ENCODE measurements at places on chromosomes 1 and 21.

- DNase-seq, result no peak
Observed at GRCh38 chr1:115262886-115263285, 75.2 kb downstream of the NGF start.

GRCh38 chr1:165907256-165907857 lies 79.9 kb downstream of the UCK2 start:
- DNase-seq, result no peak

DNA sequence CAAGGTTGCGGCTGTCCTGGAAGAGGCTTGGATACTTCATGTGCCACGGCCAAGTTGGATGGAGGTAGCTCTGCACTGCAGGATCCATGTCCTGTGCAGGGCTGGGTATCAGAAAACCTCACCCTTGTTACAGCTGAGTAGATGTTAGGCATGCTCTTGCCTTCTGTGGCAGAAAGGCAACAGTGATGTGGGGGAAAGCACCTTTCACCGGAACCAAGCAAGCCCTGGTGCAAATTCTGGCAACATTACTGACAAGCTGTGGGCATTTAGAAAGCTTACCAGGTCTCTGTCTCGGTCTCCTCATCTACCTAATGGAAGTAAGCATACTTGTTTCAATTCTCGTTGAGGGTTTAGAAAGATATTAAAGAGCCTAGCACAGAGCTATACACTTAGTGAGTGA lies 14.5 kb upstream of the CDCA8 start:
- no peak for DNase-seq

- DNase-seq, result no peak
Observed at GRCh38 chr1:108590441-108590840, 30.5 kb downstream of the EEIG2 start.

DNA sequence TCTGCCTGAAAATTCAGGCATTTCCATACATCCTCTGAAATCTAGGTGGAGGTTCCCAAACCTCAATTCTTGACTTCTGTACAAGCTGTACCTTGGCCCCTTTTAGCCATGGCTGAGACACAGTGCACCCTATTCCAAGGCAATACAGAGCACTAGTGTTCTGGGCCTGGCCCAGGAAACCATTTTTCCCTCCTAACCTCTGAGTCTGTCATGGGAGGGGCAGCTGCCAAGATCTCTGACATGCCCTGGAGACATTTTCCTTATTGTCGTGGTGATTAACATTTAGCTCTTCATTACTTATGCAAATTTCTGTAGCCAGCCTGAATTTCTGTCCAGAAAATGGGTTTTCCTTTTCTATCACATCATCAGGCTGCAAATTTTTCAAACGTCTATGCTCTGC lies 248.0 kb upstream of the RGS18 start:
- DNase-seq, result no peak

DNA sequence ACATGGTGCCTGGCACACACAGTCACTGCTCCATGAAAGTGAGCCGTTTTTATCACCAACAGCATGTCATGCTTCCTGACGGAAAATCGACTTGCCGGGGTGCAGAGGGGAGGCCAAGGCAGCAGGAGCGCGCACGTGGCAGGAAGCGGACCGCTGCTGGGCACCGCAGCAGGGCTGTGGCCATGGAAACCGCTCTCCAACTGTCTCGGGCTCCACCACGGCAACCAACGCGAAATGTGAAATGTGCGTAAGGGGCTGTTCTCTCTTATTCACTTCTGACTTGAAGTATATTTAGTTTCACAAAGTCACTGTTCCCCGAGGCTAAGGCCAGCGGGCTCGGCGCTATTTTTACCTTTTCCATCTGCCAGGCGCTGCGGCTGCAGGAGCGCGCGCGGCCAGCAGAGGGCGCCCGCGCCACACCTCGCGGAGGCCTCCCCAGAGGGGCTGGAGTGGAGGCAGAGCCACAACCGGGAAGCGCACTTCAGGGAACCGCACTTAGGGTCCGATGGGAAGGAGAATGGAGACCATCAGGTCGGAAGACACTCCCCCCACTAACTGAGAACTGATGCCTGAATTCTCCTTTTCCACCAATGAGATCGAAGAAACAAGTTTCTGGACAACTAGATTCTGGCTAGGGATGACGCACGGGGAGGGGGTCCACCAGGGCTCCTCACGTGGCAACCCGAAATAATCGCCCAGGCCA lies 19.7 kb downstream of the RCC2 start:
- DNase-seq, result peak; percentile 81

DNA sequence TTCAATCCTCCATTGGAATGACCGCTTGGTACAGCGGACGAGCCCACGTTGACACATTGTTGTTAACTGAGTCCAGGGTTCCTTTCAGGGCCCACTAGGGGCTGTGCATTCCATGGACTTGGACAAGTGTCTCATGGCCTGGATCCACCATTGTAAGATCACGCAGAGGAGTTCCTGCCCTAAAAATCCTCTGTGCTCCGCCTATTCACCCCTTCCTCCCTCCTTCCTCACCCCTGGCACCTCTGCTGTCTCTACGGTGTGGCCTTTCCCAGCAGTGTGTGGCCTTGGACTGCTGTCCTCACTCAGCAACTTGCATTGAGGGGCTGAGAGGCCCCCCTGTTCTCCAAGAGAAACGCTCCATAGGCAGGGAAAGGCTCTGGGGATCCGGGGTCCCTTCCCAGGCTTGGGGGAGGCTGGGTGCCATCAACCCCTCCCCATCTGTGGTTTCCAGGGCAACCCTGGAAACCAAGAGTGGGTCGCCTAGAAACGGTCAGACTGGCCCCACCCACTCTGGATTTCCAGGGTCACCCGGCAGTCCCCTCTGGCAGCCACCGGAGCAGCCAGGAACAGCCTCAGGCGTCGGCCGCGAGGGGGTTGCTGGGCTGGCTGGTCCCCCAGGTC lies 50.9 kb downstream of the MEGF6 start:
- DNase-seq, result no peak

DNA sequence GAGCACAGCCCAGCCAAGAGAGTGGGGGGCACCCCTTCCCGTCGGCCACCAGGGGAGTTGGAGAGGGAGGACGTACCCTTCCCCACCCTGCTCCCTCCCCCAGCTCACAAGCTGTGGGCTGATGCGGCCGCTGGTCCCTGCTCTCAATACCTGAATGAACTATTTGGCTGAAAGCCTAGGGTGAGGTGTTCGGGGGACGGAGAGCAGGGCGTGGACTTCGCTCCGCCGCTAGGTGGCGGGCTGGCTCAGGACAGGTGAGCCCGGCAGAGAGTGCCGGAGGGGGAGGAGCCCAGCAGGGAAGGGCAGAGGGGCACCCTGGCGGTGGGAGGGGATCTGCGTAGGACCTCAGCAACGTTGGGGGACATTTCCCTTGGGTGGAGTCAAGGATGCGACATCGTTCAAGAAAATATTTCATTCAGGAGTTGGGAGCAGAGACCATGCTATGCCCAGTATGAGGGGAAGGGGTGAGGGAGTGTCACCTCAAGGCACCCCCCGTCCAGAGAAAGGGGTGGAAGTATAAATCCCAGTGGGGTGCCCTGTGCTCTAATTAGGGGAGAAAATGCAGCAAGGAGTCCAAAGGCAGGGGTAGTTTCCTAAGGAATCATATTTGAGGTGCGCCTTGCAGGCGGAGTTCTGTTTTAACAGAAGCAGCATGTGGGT lies 12.0 kb upstream of the RHBG start:
- DNase-seq, result peak; percentile 76

DNA sequence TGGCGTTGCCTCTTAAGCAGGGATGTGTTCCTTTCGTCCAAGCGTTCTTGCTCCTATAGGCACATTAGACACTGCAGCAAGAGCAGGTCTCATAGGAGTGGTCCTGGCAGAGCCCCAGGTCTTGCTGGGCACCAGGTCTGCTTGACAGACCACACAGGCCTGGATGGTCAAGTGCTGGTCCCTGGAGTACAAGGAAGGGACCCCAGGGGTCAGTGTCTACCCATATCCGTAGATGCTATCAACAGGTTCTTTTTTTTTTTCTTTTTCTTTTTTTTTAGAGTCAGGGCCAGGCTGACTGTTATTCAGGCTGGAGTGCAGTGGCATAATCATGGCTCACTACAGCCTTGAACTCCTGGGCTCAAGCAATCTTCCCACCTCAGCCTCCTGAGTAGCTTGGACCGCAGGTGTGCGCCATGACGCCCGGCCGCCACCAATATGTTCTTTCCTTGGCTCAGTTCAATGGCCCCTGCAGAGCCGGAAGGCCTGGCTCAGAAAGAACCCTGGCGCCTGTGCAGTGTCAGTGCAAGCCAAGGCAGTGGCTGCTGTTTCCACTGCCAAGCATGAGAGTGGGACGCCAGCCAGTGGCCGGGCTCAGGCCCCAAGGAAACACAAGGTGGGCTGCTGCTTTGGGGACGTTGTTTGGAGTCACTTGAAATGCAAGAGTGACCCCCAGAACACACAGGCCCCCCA lies 10.0 kb upstream of the TNFRSF8 start:
- no peak for DNase-seq

DNA sequence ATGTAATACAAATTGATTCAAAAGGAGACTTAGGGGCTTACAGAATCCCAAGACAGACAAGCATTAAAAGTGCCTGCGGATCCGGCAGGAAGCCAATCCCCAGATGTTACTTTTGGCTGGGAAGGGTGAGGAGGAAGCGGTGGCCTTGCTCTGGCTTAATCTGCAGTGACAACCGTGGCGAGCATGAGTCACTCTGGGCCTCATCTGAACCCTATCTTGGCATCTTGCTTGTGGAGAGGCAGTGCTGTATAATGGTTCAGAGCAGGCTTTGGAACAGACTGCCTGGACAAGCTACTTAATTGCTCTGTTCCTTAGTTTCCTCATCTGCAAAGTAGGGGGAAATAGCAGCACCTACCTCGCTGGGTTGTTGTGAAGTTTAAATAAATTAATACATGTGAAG lies 74.1 kb downstream of the XCL2 start:
- peak; percentile 44 for DNase-seq

DNA sequence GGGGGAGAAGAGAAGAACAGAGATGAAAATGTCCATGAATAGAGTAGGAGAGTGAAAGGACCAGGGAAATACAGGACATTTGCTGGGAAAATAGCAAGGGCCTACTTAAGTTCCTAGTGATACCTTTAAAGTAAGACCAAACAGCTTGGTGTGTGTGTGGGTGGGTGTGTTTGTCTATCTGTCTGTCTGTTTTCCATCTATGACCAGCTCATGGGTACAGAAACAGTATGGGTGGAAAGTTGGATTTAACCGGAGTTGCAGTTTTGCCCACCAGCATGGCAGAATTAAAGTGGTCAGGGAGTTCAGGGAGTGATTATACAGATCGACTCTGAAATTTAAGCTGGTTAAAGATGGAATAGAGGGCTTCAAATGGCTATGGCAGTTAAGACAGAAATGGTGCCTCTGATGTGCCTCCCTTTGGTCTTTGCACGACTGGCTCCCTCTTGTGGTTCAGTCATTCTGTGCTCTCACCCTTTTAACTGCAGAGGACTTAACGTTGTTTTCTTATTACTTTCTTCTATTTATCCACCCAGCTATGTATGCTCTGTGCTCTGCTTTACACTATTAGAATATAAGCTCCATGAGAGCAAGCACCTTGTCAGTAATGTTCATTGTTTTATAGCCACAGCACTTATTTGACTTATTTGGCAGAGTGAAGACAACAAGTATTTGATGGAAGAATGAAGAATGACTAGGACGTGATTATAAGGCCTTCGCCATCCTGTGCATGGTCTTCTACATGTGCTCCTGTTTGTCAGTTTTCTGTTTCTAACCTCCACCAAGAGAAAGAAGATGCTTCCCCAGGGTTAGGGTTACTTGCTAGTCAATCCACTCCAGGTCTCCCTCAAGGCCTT lies 72.7 kb upstream of the AK4 start:
- peak; percentile 41 for DNase-seq

DNA sequence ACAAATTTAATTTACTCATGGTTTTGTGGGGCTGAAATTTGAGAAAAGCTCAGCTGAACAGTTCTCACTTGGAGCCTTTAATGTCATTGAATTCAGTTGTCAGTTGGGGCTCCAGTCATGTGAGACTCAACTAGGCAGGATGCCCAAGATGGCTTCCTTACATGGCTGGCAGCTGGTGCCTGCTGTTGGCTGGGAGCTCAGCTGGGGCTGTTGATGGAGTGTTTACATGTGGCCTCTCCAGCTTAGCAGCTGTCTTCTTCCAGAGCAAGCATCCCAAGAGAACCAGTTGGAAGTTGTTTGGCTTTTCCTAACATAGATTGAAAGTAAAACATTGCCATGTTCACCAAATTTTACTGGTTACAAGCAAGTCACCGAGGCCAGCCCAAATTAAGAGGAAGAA lies 81.8 kb upstream of the KCNA3 start:
- DNase-seq, result no peak

DNA sequence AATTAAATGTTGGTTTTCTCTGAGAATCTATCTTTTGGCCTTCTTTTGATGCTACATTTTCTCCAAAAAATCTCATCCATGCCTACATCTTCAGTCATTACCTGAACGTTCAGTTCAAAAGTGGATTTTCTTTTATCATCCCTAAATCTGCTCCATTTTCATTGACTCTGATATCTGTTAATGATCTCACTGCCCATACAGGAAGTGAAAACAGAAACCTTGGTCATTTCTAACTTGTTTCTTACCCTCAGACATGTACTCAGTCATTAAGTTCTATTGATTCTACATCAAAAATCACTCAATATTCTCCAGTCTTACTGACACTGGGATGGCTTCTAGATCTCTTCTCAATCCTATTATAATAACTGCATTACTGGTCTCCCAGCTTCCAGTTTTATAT lies 22.7 kb downstream of the PRKACB start:
- no peak for DNase-seq

GRCh38 chr1:111679541-111679940 lies 59.7 kb downstream of the INKA2 start:
- DNase-seq, result no peak

DNA sequence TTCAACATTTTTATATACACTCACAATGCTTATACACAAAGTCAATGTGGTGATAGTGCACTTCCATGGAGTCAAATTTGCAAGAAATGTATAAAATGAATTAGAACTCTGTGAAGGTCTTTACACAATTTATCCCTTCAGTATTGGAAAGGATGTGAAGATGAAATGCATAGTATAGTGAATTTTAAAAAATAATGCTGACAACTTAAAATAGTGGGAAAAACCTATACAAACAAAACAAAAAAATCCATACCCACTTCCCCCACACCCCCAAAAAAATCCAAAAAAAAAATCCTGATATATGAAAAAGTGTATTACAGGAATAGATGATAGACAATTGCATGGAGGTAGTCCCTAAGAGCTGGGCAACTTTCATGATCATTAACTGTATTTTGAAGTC lies 165.3 kb downstream of the HLX start:
- DNase-seq, result no peak

GRCh38 chr1:211684791-211685190 lies 9.4 kb upstream of the NEK2 start:
- DNase-seq, result no peak

GRCh38 chr1:204873714-204874113 lies 3.1 kb downstream of the NFASC start:
- no peak for DNase-seq

DNA sequence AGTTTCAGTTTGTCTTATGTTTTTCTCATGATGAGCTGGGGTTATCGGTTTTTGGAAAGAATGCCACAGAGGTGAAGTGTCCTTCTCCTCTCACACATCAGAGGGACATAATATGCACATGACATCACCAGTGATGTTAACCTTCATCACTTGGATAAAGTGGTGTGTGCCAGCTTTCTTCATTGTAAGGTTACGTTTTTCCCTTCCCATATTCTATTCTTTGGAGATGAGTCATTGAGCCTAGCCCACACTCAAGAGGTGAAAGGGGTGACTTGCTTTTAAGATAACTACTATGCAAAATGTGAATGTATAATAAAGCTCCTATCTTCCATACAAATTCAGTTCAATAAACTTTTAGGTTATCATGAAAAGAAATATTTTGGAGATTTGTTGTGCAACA lies 36.7 kb upstream of the MAGI3 start:
- DNase-seq, result no peak

GRCh38 chr1:54332781-54333585 lies 73.2 kb downstream of the SSBP3 start:
- no peak for DNase-seq
